HT1080 (cell line): ENCODE measurements at places on chromosomes 7 and 10.

DNA sequence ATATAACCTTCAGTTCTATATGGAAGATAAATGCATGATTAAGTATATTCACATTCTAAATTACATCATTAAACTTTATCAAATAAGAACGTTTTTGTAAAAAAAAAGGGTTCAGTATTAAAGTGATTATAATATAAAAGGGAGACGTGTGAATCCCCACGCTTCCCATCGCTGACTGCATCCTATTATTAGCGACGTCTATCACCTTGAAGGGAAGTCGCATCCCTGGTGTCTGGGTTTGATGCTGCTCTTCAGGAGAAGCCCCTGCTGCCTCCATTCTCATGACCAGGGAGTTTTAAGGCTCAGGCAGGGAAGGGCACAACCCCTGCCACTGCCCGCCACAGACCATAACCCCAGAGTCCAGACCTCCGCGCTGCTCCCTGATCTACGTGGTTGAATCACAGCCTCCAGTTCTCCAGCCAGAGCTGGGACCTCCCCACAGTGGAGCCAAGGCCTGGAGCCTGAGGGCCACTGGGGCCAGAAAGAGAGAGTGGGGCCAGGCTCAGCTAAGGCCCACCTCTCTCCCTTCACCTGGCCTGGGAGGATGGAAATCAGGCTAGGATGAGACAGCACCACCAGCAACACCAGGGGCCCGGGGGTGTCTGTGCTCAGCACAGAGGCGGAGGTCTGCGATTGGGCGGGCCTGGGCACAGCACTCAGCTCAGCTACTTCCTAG lies 130.6 kb downstream of the TCERG1L start:
- no peak for DNase-seq

GRCh38 chr7:137142376-137142775 lies 201.2 kb downstream of the PTN start:
- DNase-seq: peak; percentile 64

- no peak for DNase-seq
Observed at GRCh38 chr7:37923996-37924395, 3.6 kb downstream of the EPDR1 start.

GRCh38 chr10:129541748-129542487 lies 74.9 kb downstream of the MGMT start:
- DNase-seq: no peak

- no peak for DNase-seq
Observed at GRCh38 chr7:137324796-137325696, 18.5 kb downstream of the PTN start.

DNA sequence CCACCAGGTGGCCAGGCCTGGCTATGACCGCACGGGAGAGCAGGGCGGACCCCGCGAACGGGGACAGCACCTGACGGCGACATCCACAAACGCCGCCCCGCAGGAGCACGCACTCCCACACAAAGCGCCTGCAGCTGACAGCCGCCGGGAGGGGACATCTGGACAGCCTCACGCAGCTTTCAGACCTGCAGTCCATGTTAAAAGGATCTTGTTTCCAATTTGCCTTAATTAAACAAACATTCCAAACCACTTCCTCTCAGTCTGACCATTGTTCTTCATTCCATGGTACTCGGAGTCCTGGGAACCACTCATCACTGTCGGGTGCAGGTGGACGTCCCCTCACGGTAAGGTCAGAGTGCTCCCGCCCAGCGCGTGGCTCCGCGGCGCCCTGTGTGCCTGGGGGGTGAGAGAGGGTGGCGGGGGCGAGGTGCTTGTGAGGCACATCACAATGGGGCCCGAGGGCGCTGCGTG lies 5.9 kb upstream of the GPER1 start:
- peak; percentile 36 for DNase-seq

- DNase-seq: no peak
Observed at GRCh38 chr10:31030800-31031199, 865 bp downstream of the ZNF438 start.

DNA sequence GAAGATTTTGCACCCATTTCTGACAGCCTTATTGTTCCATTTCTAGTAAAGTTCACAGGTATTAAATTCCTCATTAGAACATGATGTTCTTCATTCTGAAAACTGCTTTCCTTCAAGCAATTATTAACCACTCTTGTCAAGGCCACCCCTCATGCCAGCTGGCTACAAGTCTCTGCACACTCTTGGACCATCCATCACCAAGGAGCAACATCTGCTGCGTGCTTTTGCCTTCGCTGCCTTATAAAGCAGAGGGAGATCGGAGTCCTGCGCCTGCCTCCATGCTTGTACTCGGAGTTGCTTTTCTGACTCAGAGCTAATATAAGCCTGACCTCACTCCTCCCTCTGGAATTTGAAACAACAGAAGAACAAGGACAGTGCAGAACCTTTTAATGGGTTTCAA lies 529.9 kb upstream of the DPP6 start:
- no peak for DNase-seq
